ENCODE measurements at places on chromosomes 2 and 18.

DNA sequence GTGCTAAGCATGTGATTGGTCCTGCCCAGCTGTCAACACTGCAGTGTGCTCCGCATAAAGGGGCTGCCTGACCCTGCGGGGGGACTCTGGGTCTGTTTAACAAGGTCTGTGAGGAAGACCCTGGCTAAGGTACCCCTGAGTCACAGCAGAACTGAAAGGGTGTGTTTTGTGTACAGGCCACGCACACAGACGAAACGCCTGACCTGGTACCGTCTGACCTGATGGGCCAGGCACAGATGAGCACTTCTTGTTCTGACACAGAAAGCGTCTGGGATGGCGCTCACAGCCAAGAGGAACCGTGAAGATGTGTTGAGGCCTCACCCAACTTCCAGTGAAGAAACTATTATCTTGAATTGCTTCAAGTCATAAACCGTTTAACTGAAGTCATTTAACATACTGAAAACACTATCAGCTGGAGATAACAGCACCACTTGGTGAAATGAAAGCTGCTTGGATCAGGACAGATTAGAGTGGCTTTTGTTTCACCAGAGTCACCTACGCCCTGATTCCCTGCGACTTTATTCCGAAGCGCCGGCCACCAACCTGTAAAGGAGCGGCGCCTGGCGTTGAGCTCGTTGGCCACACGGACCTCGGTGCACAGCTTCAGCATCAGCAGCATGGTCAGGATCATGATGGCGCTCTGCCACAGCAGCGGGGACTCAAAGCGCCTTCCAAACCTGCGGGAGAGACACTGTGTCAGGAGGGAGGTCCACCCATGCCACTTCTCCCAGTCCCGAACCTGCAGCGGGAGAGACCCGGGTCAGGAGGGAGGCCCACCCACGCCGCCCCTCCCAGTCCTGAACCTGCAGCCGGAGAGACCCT lies 8.5 kb downstream of the SLC66A2 start:
- DNase-seq = no peak

DNA sequence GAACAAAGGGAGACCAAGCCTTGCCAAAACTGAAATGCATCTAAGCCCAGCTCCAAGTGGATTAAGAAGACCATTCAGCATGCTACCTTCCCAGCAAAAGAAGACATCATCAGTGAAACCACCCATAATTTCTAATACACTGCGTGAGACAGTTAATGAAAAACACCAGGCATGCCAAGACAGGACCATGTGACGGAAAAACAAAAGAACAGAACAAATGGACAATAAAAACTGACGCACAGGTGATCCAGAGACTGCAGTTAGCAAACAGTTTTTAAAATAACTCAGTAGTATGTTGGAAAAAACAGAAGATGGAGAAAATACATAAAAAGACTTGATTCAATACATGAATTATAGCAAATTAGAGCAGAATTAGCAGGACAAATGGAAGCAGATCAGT lies 15.3 kb downstream of the FAM168B start:
- no peak for DNase-seq

- DNase-seq = no peak
Measured at GRCh38 chr2:39228413-39229209, 15.2 kb downstream of the CDKL4 start.

GRCh38 chr18:35515460-35516130 lies 17.8 kb upstream of the INO80C start:
- no peak for DNase-seq

- DNase-seq = no peak
Measured at GRCh38 chr18:44967599-44967998, 286.9 kb downstream of the SETBP1 start.

DNA sequence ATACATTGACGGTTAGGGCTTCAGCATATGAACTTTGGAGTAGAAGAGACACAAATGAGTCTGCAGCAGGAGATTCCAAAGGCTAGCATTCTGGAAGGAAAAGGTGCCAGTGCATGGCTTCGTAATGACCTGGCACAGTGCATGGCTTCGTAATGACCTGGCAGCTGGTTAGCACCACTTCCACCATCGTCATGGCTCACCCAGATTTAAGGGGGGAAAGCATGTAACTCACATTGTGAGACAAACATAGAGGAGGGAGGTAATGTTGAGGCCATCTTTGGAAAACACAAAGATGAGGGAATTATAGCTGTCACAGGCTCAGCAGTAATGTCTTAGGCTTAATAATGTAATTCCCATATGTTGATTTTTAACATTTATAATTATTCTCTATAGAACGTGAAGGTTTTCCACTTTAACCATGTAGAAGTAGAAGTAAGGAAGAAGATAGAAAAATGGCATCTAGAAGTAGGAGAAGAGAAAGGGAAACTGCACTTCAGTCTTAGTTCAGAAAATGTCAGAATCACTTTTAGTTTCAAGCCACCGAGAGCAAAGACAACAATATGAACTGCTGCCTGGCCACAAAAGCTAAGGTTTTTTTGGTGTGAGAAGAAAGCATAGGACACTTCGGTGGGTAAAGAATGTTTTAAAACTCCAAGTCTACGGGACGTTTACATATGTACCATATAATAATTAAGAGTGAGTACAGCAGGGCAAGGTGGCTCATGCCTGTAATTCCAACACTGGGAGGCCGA lies 6.8 kb upstream of the STK25 start:
- DNase-seq = no peak

DNA sequence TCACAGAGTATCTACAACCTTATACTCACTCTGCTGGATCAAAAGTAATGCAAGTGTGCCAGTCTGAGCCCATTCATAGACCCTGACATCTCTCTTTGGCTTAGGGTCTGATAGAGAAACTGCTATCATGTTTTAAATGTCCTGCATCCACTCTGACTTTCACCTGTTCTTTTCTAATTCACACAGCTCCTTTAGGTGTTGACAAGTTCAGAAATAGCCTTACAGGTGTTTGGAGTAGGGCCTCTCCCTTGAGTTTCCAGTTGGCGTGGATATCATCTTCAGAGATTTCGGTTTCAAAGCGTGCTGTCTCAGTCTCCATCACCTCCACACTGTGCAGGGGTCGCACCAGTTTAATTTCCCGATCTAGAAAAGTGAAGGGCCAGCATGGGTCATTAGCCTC lies 150.3 kb downstream of the PLEKHA3 start:
- no peak for DNase-seq

DNA sequence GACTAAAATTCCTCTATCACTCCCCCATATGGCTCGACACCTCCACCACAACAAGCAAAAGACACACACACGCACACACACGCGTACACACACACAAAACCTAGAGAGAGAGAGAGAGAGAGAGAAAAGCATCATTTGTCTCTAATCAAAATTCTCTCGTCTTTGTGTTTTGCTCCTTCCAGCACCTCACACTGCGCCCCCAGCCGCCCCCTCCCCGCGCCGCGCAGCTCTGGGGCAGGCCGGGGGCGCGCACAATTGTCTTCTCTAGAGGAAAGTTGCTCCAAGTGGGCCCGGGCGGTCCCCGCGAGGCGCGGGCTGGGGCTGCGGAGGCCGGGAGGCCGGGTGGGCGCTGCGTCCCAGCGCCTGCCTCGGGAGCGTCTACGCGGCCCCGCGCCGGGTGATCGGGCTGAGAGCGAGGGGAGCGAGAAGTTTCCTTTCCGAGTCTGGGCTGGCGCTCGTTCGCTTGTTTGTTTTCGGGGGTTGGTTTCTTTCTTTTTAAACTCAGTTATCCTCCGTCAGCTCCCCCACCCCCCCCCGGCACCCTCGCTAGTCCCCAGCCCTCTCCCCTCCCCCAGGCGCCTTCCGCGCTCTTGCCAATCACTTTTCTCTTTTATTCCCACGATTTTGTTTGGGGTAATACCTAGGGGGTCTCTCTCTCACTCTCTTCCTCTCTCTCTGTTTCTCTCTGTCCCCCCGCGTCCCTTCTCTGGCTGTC lies 4.1 kb downstream of the ZEB2 start:
- no peak for DNase-seq

DNA sequence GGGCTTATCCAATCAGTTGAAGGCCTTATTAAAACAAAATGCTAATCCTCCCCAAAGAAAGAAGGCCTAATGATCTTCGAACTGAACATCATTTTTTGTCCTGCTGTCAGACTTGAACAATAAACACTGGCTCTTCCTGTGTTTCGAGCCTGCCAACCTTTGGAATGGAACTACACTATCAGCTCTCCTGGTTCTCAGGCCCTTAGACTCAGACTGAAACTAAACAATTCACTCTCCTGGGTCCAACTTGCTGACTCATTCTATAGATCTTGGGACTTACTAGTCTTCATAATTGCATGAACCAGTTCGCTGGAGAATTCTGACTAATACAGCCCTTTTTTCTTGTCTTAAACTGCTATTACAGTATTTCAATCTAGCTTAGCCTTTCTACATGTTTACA lies 235.2 kb downstream of the LNPK start:
- DNase-seq = no peak

- DNase-seq = no peak
Measured at GRCh38 chr18:45662468-45662867, 47.2 kb downstream of the SLC14A2 start.

DNA sequence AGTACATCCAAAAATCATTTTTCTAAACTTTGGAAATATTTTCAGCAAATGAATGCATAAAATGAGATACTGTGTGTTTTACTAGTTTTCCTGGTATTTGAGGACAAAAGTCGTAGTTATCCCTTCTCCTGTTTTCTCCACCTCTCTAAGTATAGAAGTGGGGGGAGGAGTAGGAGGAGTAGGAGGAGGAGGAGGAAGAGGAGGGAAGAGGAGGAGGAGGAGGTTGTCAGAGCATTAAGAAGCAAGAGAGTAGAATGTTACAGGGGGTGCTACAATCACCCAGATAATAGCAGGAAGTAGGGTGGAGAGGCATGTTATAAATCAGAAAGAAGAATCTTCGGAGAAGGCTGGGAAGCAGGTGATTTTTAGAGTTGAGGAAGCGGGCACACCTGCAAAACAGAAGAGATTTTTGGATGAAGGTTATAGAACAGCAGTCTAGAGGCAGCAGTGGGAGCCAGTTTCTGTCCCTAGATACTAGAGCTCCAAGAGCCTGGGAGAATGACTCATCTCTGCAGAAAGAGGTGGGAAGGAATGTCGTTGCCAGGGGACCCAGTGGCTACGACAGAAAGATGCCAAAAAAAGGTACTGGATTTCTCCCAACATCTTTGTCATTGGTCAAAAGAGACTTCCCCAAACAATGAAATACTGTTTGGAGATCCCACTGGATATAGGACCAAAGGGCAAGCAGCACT lies 44.2 kb upstream of the AQP4 start:
- no peak for DNase-seq

DNA sequence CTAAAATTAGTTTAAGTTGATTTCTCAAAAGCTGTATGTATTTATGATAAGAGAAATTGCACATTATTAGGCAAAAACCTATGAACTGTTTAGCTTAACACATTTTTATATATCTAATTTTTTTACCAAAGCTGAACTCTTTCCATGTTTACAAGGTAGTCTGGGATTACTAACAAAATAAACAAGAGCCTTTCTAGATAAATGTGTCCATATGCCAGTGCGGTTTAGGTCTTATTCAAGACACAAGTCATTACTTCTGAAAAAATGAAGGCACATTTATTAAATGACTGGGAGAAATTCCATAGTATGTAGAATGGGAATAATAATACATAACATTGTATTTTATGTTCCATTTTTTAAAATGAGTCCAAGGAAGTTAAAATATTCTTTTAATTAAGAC lies 82.0 kb downstream of the DPP4 start:
- no peak for DNase-seq

DNA sequence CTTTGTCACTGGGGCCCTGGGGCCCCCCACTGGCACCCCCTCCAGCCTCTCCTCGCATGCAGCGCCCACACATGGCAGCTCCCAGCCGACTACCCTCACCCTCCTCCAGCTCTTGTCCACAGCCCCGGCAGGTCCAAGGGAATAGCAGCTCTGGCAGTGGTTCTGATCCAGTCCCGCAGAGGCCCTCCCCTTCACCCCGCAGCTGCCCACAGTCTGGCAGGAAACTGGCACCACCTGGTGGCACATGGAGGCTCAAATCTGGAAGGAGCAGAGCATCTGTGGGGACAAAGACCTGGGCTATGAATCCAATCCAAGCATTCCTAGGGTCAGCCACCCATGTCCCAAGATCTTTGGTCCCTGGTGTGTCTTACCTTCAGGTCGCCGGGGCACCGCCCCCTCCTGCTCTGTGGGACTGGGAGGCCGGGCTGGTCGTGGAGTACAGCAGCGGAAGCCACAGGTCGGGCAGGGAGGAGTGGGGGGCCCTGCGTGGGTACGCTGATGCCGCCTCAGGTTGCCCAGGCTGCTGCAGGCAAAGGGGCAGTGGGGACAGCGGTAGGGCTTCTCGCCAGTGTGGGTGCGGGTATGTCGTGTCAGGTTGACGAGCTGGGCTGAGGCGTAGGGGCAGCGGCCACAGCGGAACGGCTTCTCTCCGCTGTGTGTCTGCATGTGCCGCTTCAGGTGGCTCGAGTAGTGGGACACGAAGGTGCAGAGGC lies 2.3 kb downstream of the ZNF513 start:
- DNase-seq = no peak

- no peak for DNase-seq
Measured at GRCh38 chr2:59239146-59239545, 998.0 kb upstream of the FANCL start.

GRCh38 chr18:11412811-11413210 lies 196.6 kb upstream of the SLC35G4 start:
- DNase-seq = peak; percentile 16

GRCh38 chr18:28728891-28729290 lies 552.0 kb upstream of the CDH2 start:
- no peak for DNase-seq

GRCh38 chr2:69720404-69720803 lies 21.5 kb upstream of the ANXA4 start:
- DNase-seq = no peak

- DNase-seq = no peak
Measured at GRCh38 chr2:241974851-241975592, 105.5 kb downstream of the RTP5 start.

DNA sequence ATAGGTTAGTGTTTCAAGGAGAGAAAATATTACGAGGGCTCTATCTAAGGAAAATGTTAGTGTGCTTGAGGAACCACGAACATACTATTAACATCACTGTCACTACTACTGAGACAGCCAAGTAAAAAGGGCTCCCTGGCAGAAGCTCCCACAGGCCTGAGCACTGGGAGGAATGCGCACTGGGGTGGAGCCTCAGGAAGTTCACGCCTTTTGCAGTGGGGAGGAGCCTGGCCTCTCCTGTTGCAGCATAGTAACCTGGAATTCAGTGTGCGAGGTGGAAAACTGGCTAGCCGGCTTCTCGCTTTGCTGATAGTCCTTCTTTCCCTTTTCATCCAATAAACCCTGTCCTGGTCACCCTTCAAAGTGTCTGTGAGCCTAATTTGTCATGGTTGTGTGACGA lies 250.3 kb downstream of the ERBB4 start:
- DNase-seq = no peak

Data from AG09309 (cell line).